ENCODE measurements at places on chromosomes 3 and 15.

DNA sequence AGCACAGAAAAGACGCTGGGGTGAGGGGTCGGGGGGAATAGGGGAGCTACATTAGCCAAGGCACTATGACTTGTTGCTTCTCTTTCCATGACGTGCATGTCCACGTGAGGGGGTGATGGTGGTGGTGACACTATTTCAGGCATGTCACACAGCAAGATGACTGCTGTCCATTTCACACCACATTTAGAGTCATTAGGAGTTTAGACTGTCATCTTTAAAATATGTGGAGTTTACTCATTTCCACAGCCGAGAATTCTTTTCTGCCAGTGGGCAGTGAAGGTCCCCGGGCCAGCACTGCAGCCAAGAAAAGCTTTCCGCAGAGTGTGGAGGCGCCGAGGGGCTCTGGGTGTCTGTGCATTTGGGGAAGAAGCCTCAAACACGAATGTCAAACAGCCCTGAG lies 954 bp upstream of the DGKG start:
- no peak for DNase-seq

DNA sequence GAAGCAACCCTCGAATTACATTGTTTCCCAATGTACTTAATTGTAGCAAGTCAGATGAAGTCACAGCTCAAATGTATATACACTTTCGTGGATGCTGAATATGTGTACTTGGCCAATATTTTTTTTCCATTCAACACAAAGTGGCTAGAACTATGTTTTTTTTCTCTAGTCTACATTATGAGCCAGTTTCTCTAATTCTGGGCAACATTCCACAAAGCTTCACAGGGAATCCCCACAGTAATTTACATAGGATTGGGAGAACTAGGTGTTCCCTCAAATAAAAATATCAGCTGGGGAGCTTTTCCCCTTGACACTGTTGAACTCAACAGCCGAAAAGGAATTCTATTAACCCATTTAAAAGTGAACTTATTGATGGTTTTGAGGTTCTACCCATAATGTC lies 493.1 kb downstream of the MECOM start:
- no peak for DNase-seq

- peak; percentile 31 for DNase-seq
Measured at GRCh38 chr3:85567071-85567676, 608.4 kb downstream of the CADM2 start.

DNA sequence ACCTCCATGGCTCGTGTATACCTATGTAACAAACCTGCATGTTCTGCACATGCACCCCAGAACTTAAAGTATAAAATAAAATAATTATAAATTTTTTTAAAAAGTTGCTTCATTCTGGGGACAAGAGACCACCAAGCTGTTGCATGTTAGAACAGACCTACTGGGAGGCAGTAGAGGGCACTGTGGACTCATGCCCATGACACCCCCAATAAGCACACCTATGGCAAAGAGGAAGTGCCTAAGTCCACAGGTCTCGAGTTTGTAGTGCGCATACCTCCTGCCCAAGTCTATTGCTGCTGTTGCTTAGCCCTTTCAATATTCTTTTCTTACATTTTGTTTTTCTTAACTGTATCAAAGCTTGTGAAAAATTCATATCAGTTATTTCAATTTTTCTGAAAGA lies 267.9 kb upstream of the THBS1 start:
- no peak for DNase-seq

- DNase-seq: no peak
Measured at GRCh38 chr15:91142106-91142744, 42.2 kb downstream of the SV2B start.

DNA sequence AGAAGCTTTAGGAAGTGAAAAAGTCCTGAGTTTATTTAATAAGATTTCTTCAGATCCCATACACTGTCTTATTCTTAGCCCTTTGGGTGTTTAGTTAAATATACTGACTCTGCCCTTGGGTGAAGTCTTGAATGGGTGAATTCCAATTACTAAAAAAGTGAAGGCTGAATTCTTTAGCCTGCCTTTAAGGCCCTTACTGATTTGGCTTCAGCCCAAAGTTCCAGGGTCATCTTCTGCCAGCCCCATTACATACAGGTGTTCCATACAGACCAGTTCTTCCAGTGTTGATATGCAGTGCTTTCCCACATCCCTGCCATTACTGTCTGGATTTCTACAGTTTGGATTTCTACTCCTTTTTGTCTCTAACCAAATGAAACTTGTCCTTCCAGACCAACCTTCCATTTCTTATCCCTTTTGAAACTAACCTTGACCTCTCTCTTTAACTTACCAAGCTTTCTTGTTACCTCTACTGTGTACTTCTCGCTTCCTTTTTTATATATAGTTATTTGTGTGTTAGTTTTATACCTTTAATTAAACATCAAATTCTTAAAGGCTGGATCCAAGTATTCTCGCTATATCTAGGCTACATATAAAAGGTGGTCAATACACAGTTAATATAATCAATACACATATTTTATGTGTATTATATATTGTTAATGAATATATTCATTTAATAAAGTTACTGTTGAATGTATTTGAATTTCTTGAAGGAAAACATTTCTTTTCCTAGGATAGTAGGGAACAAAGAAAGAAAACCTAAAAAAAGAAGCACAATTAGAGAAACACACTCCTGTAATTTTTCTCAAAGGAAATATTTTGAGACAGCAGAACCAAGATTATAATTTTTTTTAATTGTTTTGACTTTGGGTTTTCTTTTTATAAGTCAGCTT lies 15.0 kb downstream of the MBNL1 start:
- DNase-seq: no peak

DNA sequence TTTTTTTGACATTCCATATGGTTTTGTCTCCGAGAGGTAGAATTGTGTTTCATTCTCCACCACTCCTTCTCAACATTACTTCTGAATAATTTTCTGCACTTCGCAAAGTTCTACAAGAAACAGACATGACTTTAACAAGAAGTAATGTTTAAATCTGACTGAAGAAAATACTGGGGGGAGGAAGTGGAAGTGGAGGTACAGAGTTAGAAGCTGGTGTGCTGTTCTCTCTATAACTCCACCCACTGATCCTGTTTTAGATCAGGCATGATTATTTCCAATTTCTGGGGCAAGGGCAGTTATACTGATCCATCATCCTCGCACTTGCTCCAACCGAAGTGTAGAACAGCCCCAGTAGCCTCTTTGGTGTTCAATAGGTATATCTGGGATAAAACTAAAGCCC lies 9.2 kb upstream of the MCCC1 start:
- DNase-seq: no peak

GRCh38 chr3:9066141-9066540 lies 102.9 kb upstream of the RAD18 start:
- DNase-seq: peak; percentile 5

GRCh38 chr3:53633197-53633787 lies 138.9 kb downstream of the CACNA1D start:
- DNase-seq: no peak

DNA sequence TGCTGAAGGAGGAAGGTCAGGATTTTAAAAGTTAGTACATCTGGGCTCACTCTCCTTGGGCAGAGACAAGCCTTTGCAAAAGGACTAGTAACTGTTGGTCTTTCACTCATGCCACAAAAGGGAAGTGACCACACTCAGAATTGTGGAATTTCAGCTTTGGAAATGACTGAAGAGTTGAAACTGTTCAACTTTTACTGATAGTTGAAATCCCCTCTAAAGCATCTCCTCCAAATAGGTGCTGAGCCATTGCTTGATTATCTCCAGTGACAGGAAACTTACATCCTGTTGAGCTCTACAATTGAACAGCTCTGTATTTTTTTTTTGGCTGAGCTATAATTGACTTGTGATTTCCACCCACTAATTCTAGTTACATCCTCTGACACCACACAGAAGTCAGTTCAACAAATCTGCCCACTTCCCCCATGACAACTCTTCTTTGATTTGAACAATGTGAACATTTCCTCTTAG lies 254.8 kb upstream of the TPRG1 start:
- DNase-seq: no peak

- DNase-seq: no peak
Measured at GRCh38 chr3:195609229-195609628, 25.5 kb upstream of the APOD start.

DNA sequence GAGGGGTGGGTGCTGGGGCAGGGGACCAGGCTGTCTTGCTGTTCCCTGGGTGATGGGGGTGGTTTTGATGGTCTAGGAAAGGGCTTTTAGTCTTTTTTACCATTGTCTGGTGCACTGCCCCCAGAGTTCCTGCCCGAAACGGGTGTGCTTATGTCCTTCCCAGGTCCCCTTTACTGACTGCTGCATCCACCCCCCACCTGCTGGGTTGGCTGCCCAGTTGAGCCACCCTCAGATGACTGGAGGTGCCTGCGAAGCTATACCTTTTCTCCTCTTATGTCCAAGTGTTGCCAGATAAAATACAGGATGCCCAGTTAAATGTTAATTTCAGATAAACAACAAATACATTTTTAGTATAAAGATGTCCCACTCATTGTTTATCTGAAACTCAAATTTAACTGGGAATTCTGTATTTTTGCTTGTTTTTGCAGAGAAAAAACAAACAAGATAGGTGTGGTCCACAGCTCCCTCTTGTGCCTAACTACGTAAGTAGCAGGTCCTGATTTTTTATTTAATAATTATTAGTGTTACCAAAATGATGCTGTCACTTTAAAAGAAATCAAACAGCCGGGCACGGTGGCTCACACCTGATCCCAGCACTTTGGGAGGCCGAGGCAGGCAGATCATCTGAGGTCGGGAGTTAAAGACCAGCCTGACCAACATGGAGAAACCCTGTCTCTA lies 6.1 kb upstream of the RPP14 start:
- no peak for DNase-seq

- no peak for DNase-seq
Measured at GRCh38 chr15:99282586-99282985, 31.3 kb downstream of the LRRC28 start.

DNA sequence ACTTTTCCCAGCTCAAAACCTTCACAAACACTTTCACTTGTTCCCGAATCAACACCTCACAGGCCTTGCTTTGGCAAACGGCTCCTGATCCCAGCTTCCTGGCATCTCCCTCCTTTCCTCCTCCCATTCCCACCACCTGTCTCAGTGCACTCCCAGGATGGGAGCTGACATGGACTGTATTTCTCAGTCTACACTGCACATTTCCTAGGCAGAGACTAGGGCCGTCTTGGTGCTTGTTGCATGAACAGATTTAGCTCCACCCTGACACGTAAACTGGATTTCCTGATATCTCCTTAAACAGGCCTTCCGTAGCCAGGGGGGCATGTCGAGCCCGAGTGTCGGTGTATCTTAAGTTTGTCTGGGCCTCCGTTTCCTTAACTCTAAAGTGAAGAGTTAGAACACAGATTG lies 790 bp upstream of the WHAMM start:
- DNase-seq: no peak

DNA sequence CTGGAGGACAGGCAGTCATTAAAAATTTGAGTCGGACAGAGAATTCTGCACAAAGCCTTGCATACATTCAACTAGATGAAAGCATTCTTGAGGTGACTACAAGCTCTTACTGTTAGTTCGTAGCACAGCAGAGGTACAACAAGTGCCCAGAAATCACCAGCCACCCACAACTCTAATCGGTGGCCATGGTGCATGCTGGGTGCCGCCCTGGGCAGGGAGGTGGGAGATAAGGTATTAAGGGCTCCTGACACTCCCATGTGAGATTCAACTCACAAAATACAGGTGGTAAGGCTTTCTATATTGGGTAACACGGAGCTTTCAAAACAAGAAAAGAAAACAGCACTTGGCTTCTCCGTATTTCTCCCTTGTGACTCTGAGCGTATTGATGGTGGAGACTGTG lies 66.0 kb downstream of the MEIS2 start:
- no peak for DNase-seq

DNA sequence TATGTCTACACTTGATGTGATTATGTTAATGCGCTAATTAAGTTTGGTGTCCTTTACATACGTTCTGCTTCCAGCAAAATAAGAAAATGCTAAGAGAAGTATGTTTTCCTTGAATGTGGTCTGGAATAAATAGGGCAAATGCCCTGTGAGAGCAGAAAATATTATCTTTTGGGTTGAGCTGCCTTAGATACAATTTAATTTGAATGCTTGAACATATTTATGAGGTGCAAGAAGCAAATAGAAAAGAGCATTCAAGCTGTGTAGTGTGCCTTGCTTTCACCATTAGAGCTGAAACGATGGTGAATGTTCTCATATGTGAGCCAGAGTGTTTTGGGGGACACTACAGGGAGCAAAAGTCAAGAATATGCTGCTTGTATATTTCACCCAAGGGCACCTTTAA lies 15.9 kb upstream of the ARNT2 start:
- DNase-seq: no peak

DNA sequence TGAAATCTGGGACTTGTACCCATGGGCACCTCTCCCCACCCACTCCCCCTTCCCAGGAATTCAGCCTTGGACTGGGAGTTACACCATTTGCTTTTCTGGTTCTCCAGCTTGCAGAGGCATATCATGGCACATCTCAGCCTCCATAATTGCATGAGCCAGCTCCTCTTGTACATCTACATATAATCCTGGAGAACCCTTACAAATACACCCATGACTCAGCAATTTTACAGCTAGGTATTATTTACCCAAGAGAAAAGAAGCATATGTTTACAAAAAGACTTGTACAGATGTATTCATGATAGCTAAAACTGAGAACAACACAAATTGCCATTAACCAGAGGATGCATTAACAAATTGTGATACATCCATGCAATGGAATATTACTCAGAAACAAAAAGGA lies 58.4 kb downstream of the RPLP1 start:
- DNase-seq: no peak

DNA sequence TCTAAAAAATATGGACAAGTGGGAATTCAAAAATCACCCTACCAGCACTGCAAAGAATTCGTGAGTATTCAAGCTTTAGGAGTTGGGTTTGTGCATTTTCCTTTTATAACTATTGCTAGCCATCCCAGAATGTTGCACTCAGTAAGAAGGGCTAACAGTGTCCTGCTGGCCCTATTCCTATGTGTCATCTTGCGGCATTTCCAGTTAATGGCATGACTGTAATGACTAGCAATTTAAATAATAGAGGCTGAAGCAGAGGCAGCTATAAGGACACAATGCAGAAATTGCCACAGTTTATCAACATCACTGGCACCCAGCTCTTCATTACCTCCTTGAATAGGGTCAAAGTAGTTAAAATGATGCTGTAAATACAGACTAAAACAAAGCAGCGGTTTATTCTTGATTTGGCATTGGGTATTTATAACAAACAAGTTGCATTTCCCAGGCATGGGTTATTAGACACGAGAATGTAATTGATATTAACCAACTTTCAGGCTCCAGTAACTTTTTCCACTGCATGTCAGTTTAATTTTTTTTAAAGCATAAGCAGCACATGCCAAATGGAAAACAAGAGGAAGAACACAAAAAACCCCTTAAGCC lies 177.6 kb downstream of the FHIT start:
- DNase-seq: no peak

GRCh38 chr3:134677196-134677986 lies 26.6 kb upstream of the KY start:
- no peak for DNase-seq

GRCh38 chr15:34064438-34064837 lies 25.4 kb upstream of the AVEN start:
- DNase-seq: no peak

DNA sequence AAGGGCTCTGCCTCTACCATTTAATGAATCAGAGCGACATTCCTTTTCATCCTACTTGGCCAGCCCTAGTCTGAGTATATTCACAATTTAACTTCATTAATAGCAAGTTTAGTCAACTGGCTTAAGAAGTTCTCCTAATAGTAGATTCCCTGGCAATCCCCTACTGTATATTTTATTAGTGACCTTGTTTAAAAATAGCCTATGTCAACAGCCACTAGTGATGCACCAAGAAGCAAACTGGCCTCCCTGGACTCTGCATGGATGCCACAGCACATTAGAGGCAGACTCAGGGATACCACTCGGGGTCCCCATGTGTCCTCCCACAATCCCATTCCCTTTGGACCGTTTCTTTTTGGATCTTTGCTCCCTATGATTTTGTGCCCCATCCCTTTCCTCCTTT lies 83.6 kb downstream of the THSD4 start:
- DNase-seq: no peak

All from astrocyte of the cerebellum (primary cell).